ENCODE measurements at places on chromosomes 16 and 17. TPM values are rescaled to one million over a fixed set of nuclear protein-coding genes. Genes with fewer than 3 reads are reported as not detected.

Gene RNF222
- 0.14 TPM for total RNA-seq

Gene KREMEN2
- total RNA-seq = 1.3 TPM

Gene CSH2
- total RNA-seq = not detected

Gene STX1B
- 0.29 TPM for total RNA-seq

Gene DHRS7C
- total RNA-seq = not detected

Gene KRTAP4-3
- not detected for total RNA-seq

Gene MON1B
- 30.0 TPM for total RNA-seq

Gene CHST6
- 1.6 TPM for total RNA-seq

DNA sequence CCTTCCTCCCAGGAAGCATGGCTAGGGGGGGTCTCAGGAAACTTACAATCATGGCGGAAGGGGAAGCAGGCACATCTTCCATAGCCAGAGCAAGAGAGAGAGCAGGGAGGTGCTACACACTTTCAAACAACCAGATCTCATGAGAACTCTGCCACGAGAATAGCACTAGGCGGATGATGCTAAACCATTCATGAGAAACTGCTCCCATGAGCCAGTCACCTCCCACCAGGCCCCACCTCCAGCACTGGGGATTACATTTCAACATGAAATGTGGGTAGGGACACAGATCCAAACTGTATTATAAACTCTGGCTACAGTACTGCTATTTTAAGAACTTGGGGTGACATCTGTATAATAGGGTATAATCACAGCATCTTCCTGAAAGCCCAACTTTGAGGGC, 83.1 kb upstream of the CACNG5 start:
- DNase-seq = no peak

GRCh38 chr17:58092797-58093385, 9.7 kb downstream of the DYNLL2 start:
- DNase-seq = no peak

GRCh38 chr17:19317359-19318095, 45.0 kb downstream of the B9D1 start:
- DNase-seq = peak; percentile 89

DNA sequence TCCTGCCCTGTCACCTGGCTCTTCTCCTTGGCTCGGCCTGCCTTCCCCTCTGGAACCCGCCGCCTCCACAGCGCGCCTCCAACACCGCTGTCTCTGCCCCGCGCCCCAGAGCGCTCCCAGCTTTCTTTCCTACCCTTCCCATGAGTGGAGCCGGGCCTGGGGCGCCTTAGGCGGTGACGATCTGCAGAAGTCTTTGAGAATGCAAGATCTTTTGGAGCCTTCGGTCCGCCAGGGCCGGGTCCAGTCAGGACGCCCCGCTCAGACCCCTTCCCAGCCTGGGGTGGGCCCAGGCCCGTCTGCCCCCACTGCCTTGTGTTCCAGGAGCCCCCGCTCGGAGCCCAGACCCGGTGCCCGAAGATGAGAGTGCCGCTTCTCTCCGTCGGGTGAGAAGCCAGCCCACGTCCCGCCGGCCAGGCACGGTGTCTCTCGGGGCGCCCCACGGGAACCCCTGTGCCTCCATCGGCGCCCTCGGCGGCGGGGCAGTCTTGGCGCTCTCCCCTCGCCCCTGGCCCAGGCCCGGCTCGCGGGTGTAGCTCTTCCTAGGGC, 40.0 kb downstream of the MRM1 start:
- DNase-seq = no peak

- no peak for DNase-seq
These were observed 136.4 kb upstream of the TMEM97 start for GRCh38 chr17:28182559-28182958.

DNA sequence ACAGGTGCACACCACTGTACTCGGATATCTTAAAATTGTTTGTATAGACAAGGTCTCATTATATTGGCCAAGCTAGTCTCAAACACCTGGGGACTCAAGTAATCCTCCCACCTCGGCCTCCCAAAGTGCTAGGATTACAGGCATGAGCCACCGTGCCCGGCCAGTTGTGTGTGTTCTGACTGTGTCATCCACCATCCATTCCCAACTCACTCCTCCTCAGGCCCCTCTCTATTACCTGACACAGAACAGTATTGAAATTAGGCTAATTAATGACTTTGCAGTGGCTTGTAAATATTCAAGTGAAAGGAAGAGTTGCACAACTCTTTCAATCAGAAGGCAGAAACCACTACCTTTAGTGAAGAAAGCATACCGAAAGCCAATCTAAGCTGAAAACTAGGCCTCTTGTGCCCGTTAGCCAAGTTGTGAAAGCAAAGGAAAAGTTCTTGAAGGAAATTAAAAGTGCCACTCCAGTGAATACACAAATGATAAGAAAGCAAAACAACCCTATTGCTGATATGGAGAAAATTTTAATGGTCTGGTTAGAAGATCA, 28.7 kb downstream of the GOSR1 start:
- DNase-seq = no peak

- DNase-seq = no peak
These were observed 87.8 kb upstream of the NOL11 start for GRCh38 chr17:67629971-67630320.

- no peak for DNase-seq
These were observed 78.1 kb upstream of the TOB1 start for GRCh38 chr17:50944054-50944901.

DNA sequence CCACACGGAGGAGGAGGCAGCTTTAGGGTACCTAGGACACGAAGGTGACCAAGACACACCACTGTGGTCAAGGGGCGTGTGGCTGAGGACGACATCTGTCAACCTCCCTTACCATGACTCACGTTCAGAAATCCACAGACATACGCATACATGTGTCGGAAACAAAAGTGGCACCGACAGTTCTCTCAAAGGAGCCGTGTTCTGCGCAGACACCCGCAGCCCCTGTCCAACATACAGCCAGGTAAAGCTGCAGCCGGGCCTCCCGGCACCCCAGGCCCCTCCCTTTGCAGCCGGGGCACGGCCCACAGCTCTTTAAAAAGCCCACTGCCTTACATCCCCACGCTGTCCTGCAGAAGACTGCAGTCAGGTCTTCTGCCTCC, 40.5 kb upstream of the KLHDC4 start:
- DNase-seq = no peak

GRCh38 chr17:36824678-36825101, 112.6 kb upstream of the LHX1 start:
- no peak for DNase-seq

GRCh38 chr16:57470711-57471110, 8.2 kb downstream of the POLR2C start:
- no peak for DNase-seq

DNA sequence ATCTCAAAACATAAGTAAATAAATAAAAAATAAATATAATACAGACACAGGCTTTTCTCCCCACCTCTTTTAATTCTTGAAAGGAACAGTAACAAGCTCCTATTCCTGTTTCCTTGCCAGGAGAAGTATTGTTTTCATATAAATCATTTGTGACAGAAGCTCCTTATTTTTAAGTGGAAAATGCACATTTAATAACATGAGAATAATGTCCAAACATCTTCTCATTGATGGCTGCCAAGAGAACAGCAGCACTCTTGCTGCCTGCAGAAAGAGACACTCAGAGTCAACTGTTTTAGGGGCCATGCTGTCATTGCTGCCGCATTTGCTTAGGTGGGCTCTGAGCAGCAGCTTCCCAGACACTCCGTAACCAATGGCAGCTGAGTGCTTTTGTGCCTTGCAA, 580.1 kb downstream of the WWOX start:
- DNase-seq = no peak

DNA sequence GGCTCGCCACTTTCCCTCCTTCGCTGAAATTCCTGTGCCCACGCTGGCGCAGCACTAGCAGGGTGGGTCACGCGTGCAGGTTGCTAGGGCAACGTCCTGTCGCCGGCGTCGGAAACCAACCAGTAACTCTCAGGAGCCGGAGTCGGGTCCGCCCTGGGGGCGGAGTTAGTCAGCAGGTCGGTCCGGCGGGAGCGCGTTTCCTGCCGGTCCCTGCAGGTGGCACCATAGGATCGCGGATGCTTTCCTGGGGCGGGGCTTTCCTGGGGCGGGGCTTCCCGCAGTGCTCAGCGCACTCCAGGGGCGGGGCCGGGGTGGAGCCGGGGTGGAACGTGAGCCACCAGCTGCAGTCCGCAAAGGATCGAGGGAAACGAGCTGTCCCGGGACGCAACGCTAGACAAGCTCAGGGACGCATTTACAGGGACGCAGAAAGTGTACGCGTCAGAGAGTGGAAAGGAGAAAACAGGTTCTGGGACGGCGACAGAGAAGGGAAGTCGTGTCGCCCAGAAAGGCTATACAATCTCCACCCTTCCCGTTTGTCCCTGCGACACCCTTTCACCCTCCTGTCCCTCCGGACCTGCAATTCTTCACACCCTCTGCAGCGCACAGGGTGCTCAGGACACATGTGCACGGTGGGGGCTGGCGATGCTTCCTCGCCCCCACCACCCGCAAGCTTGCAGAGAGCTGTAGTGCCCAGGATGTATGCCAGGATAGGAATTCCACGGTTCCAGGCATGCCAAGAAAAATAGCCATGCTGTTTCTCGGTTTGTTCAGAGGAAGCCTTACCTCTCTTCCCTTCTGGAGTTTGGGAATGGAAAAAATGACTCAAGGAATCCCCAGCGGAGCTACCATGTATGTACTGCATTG, 12.3 kb downstream of the COPZ2 start:
- peak; percentile 92 for DNase-seq

- DNase-seq = no peak
These were observed 9.7 kb downstream of the PITPNA start for GRCh38 chr17:1552932-1553331.

GRCh38 chr17:58279016-58279711, 1.6 kb downstream of the MPO start:
- DNase-seq = no peak

DNA sequence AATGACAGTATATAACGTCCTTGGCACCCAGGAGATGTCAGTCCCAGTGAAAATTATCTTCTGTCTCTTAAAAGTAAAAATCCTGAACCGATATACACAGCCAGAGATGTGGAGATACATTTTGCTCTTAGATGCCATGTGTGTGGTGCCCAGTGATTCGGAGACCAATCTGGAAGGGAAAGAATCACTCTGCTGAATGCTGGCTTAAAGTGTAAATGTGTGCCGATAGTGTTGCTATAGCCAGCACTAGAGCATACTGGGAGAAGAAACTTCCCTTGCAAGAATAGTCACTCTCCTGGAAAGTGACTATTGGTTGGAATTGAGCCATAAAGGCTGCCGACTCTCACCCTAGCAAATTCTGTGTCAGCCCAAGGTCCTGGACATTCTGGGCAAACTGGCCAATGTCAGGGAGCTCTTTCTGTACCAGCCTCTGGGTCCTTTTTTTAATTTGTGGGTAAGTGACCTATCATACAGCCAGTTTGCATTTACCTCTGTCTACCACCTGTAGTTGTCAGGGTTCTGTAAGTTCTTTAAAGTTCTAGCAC, 44.2 kb upstream of the HNF1B start:
- DNase-seq = no peak

Measured in kidney epithelial cell (primary cell).